ENCODE measurements at places on chromosomes 12 and 14. TPM values are rescaled to one million over a fixed set of nuclear protein-coding genes. Genes with fewer than 3 reads are reported as not detected.

SLC39A2 gene
- total RNA-seq = not detected

RNASE7 gene
- not detected for total RNA-seq

DNA sequence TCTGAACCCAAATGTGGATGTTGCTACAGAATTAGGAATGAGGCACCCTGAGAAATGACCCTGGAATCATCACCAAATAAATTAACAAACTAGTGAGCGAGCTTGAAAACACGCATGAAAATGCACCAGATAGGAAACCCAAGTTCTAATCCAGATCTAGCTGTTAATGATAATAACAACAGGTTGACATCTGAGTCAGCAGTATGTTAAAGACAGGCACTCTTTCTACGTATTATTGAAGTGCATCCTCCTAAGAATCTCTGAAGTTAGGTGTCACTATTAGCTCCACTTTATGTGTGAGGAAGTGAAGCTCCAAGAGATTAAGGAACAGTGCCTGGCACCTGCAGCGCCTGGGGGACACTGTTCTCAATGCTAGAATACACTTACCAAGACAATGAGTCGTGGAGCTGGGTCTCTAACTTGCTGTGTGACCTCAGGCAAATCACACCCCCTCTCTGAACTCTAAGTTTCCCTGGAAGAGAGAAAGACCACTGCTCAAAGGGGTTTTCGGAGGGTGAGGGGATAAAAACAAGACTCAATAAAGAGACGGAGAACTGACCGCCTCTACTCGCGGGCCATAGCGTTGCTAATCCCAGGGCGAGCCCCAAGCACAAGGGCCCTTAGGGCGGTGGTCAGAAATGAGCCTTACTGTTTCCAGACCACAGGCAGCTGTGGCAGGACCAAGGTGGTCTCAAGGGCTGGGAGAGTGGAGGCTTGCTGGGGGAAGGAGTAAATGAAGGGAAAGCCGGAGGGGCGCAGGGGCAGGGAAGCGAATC, 2.1 kb downstream of the SLC6A12 start:
- H3K27me3 ChIP-seq = no peaks in the 10 kb centered on the region
- no peak for DNase-seq
- H3K4me3 ChIP-seq = no peak overlapping the region
- no peaks in the 10 kb centered on the region for H3K4me1 ChIP-seq
- no peaks in the 10 kb centered on the region for H3K36me3 ChIP-seq

- peaks cover 1% of the 10 kb centered on the region for H3K4me1 ChIP-seq
- no peak for DNase-seq
- H3K27me3 ChIP-seq = no peaks in the 10 kb centered on the region
- no peak overlapping the region for H3K27ac ChIP-seq
- no peak overlapping the region for H3K4me3 ChIP-seq
These were observed 112.8 kb upstream of the PELI2 start for GRCh38 chr14:56005191-56006053.

- no peaks in the 10 kb centered on the region for H3K36me3 ChIP-seq
- no peak for DNase-seq
- no peaks in the 10 kb centered on the region for H3K27me3 ChIP-seq
- H3K27ac ChIP-seq = no peak overlapping the region
- no peaks in the 10 kb centered on the region for H3K4me1 ChIP-seq
These were observed 10.3 kb upstream of the ISM2 start for GRCh38 chr14:77508876-77509275.

GRCh38 chr14:35161231-35161630, 38.9 kb downstream of the PRORP start:
- H3K4me1 ChIP-seq = no peaks in the 10 kb centered on the region
- no peak for DNase-seq
- H3K36me3 ChIP-seq = no peaks in the 10 kb centered on the region
- H3K27ac ChIP-seq = no peak overlapping the region
- no peak overlapping the region for H3K4me3 ChIP-seq

GRCh38 chr12:120599672-120600552, 18.7 kb upstream of the POP5 start:
- H3K27ac ChIP-seq = no peak overlapping the region
- no peaks in the 10 kb centered on the region for H3K27me3 ChIP-seq
- no peaks in the 10 kb centered on the region for H3K4me1 ChIP-seq

GRCh38 chr12:4932576-4932975, 22.9 kb downstream of the KCNA1 start:
- H3K27me3 ChIP-seq = no peaks in the 10 kb centered on the region
- H3K27ac ChIP-seq = no peak overlapping the region
- DNase-seq = no peak
- no peaks in the 10 kb centered on the region for H3K4me1 ChIP-seq

GRCh38 chr12:116806845-116807440, 68.8 kb downstream of the RNFT2 start:
- no peak overlapping the region for H3K4me3 ChIP-seq
- no peak overlapping the region for H3K27ac ChIP-seq
- H3K4me1 ChIP-seq = no peaks in the 10 kb centered on the region
- no peak for DNase-seq
- H3K27me3 ChIP-seq = no peaks in the 10 kb centered on the region
- H3K36me3 ChIP-seq = no peaks in the 10 kb centered on the region

GRCh38 chr12:117854339-117855012, 114.3 kb downstream of the KSR2 start:
- no peak for DNase-seq
- no peak overlapping the region for H3K4me3 ChIP-seq
- H3K4me1 ChIP-seq = no peaks in the 10 kb centered on the region
- no peaks in the 10 kb centered on the region for H3K27me3 ChIP-seq
- H3K27ac ChIP-seq = no peak overlapping the region
